ENCODE measurements at places on chromosomes 1 and 21.

GRCh38 chr1:30822966-30823581 lies 65.5 kb upstream of the LAPTM5 start:
- DNase-seq, result peak; percentile 41

DNA sequence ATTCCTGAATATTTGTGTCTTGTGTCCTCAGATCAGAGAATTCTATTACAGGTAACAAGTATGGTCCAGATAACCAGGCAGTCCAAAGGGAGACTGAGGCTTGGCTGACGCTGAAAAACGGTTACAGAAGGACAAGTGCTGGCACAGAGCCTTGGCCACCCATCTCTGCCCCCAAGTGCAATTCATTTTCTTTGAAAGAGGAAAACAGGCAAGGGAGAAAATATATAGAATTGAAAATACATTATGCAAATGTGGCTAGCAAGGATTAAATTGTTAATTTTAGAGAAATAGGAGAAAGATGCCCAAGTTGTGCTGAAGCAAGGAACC lies 1.2 kb downstream of the SORT1 start:
- DNase-seq, result no peak

- peak; percentile 45 for DNase-seq
These were observed 31.9 kb downstream of the ACBD3 start for GRCh38 chr1:226154593-226154992.

GRCh38 chr1:177091040-177091439 lies 73.5 kb downstream of the ASTN1 start:
- DNase-seq, result peak; percentile 37

GRCh38 chr1:150578272-150579109 lies 919 bp downstream of the MCL1 start:
- peak; percentile 93 for DNase-seq

- no peak for DNase-seq
These were observed 37.9 kb upstream of the USP24 start for GRCh38 chr1:55252942-55253589.

DNA sequence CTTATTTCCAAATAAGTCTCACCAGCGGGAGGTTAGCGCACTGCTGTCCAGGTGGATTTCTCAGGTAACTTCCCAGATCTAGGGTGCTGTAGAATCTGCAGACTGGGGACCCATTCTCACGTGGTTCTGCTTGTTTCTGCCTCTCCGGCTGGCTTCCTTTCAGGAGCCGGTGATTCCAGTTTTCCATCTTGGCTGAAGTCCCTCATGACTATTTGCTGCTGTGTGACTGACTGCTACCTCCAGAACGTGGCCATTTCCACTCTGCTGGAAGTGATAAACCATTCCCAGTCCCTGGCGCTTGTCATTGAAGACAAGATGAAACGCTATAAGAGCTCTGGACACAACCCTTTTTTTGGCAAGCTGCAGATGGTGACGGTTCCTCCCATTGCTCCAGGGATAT lies 76.0 kb downstream of the DOP1B start:
- no peak for DNase-seq

DNA sequence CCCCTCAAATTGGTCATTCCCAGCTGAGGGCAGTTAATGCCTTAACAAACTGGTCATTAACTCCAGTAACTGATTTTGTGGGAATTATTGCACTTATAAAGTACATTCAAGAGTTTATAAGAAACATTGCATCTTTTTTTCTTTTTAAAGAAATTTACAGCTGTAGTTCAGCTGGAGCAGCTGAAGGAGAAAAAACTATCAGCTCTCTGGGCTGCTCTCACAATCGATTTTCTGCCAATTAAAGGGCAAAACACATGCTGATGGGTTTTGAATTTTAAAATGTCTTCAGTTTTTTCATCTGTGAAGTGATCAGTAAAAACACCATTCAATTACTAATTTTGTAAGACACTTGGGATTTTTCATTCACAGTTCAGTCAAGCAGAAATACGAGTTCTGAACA lies 74.7 kb downstream of the KIFAP3 start:
- no peak for DNase-seq

DNA sequence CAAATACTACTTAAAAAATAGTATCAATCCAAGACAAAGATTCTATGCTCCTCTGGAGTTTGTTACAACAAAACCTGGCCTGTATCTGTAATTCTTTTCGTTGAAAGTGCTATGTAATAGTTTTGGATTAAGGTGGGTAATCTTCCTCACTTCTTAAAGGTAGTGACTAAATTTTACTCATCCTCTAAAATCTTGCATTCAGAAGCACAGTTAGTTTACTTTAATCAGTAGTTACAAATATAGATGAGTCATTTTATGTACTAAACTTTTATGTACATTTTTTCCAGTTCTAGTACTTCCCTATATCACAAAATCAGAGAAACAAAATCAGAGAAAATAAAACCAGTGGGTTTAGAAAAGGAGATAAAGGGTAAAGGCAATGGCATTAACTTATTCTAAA lies 51.3 kb downstream of the ZNHIT6 start:
- no peak for DNase-seq

GRCh38 chr1:100535264-100535663 lies 2.7 kb upstream of the GPR88 start:
- DNase-seq, result no peak

DNA sequence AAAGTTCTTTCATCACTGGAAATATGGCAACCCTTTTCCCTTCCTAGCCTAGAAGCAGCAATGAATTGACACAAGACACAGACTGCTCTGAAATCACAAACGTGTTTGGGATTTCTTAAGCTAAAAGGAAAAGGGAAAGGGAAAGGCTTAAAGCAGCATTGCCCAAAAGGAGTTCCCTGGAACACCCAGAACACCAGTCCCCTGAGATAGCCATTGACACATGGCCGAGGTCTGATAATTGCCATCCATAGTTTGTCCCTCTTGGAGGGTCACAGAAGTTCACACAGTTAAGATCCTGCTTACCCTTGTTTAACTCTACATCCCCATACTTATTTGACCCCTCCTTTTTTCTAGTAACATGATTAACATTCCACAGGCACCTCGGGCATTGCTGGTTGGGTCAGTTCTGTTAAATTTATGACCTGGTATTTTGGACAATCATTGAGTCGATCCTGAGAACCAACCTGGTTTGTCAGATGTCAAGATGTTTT lies 72.9 kb downstream of the ZNF281 start:
- DNase-seq, result no peak

DNA sequence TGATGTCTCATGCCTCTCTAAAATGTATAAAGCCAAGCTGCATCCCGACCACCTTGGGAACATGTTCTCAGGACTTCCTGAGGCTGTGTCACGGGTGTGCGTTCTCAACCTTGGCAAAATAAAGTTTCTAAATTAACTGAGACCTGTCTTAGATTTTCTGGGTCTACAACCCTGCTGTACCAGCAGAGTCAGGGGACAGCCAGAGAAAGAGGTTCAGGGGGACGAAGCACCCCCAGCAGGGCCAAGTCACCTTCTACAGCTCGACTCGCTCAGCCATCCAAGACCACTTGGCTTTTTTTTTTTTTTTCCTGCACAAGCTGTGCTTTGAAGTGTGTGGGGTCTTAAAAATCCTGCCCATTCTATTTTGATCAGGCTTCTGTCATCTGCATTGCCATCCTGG lies 28.5 kb upstream of the PDE9A start:
- no peak for DNase-seq

- DNase-seq, result no peak
These were observed 30.6 kb downstream of the PRDM15 start for GRCh38 chr21:41848533-41848932.

DNA sequence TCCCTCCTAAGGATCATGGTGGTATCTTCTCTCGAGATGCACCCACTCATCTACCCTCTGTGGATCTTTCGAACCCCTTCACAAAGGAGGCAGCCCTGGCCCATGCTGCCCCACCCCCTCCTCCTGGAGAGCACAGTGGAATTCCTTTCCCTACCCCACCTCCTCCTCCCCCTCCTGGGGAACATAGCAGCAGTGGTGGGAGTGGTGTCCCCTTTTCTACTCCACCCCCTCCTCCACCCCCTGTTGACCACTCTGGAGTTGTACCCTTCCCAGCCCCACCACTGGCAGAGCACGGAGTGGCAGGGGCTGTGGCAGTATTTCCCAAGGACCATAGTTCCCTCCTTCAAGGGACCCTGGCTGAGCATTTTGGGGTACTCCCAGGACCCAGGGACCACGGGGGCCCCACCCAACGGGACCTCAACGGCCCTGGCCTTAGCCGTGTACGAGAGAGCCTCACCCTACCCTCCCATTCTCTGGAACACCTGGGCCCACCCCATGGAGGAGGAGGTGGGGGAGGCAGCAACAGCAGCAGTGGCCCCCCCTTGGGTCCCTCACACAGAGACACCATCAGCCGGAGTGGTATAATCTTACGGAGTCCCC lies 14.5 kb upstream of the TARS2 start:
- DNase-seq, result no peak

GRCh38 chr1:214449371-214449770 lies 102.0 kb downstream of the PTPN14 start:
- no peak for DNase-seq

- DNase-seq, result no peak
These were observed 43.2 kb upstream of the VAMP3 start for GRCh38 chr1:7727809-7728471.

DNA sequence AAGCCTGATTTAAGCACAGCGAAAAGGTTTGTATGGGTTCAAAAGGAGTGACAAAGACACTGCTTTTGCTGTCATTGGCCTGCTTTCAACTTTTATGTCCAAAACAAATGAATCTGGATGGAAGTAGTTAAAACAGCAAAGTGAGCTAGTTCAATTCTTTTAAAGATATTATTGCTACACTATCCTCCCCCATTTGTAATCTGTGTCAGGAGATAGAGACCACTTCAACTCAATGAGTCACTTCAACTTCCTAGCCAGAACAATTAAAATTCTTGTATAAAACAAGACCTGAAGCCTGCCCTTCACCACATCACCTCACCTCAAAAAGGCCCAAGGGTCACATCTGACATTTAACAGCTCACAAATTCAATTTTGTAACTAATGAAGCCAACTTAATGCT lies 364.1 kb upstream of the LYPLAL1 start:
- DNase-seq, result no peak

- DNase-seq, result peak; percentile 85
These were observed at the start of gene AKT3 for GRCh38 chr1:243850202-243850451. TSS of gene AKT3 (minus strand) at chr1:243850243. CDS start at chr1:243843170, 7,073 bp downstream.

GRCh38 chr1:33719326-33719725 lies 144.6 kb upstream of the HMGB4 start:
- no peak for DNase-seq

GRCh38 chr1:248697907-248698306 lies 4.7 kb downstream of the OR14I1 start:
- no peak for DNase-seq

DNA sequence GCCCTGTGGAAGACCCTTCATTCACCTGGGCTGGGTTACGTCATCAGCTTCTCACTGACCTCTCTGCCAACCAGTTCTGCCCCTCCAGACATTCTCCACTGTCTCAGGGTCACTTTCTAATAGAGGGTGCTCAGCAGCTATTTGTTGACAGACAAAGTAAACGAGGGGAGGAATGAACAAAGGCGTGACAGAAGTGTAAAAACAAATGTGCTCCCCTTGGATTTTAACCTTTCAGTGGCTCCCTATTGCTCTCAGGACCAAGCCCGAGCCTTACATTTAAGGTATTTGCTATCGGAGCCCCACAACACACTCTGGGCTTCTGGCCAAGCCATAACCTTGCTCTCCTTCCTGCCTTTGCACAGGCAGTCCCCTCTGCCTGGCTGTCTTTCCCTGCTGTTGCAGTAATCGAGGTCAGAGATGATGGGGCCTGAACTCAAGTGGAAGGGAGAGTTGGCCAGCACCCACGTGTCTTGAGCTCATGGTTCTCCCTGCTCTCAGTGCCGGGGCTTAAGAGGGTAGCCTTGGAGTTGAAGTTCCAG lies 9.3 kb upstream of the MARCKSL1 start:
- DNase-seq, result peak; percentile 83

- no peak for DNase-seq
These were observed 37.6 kb upstream of the GALNT2 start for GRCh38 chr1:230029244-230029941.

DNA sequence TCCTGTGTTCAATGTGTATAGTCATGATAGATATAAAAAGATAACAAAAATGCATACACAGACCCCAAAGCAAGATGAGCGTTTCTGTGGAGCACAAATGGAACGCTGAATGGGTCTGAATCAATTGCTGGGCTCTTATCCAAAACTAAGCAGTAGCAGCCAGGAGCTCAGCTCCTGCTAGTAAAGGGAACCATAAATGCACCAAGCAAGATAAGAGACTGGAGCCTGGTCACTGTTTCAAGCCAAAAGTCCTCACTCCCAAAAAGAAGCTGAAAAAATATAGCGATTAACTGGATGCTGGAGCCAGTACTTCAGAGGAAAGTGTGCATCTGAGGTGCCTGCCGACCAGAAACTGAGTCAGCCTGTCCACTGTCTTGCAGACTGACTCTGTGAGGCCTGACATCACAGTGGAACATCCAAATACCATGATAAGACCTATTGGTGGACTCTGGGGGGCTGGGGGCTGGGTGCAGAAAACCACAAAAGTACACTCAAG lies 68.9 kb downstream of the LRRC8C start:
- DNase-seq, result peak; percentile 33

DNA sequence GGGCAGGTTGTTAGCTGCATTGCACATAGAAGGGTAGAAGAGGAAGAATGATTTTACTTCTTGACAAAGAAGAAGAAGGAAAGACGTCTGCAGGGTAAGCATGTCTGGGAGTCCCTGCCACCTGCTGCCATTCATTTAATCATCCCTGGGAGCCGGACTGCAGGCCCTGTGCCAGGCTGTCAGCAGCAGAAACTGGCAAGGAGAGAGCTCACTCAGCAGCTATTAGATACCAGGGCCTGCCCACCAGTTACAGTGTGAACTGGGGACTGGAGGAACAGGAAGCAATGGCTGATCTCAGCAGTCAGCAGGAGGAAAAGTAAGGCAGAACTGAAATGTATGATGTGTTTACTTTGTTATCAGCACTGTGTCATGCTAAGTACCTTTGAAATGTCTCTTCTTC lies 75.7 kb upstream of the C1orf87 start:
- no peak for DNase-seq

- no peak for DNase-seq
These were observed 45.7 kb downstream of the PCNT start for GRCh38 chr21:46369520-46370235.

- DNase-seq, result no peak
These were observed 8.3 kb downstream of the PCSK9 start for GRCh38 chr1:55047611-55048010.

DNA sequence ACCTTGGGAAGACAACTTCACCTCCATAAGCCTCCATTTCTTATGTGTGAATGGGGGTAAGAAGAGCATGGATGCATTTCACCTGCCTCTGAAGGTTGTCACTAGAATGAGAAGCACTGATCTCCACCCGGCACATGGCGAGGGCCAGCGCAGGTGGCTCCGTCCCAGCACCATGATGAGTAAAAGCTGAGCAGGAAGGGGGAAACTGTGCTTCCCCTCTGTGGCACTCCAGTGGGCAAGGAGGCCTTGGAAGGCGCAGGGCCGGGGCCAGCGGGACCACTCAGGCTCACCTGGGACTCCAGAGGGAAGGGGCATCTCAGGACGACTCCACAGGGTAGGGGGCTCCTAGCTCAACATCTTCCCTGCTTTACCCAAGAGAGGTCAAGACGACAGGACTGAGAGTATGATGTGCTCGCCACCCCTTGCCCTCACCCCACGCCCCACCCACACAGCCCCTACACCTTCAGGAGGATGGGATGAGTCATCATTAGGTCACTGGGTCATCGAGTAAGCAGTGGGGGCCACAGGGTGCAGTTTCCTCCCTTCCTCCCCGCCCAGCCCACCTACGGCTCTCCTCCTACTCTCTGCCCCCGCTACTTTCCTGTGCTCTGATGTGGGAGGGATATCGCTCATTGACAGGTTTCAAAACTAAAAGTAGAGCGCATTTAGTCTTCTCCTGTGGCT lies 112.1 kb downstream of the HIVEP3 start:
- DNase-seq, result no peak

Measured in iris pigment epithelial cell (primary cell).